Spinal cord (tissue), 10 donors: ENCODE measurements at places on chromosomes 6 and 20.

DNA sequence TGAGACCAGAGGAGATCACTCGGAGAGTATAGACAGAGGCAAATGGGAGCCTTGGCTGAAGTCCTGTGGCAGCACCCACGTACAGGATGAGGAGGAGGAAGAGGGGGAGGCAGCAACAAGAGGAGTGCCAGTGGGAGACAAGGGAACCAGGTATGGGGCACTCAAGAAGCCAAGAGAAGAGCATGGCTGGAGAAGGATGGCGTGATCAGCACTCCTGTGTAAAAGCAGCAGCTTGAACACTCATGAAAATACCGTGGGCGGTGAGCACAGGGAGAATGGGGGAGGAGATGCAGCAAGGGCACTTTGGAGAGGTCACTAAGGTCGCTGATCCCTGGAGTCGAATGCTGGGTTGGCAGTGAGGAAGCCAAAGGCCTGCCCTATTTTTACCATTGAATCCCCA lies 51.2 kb upstream of the PRND start:
- DNase-seq = no peak
- no peaks in the 10 kb centered on the region for H3K27me3 ChIP-seq
- no peak overlapping the region for H3K4me3 ChIP-seq
- H3K4me1 ChIP-seq = no peaks in the 10 kb centered on the region

DNA sequence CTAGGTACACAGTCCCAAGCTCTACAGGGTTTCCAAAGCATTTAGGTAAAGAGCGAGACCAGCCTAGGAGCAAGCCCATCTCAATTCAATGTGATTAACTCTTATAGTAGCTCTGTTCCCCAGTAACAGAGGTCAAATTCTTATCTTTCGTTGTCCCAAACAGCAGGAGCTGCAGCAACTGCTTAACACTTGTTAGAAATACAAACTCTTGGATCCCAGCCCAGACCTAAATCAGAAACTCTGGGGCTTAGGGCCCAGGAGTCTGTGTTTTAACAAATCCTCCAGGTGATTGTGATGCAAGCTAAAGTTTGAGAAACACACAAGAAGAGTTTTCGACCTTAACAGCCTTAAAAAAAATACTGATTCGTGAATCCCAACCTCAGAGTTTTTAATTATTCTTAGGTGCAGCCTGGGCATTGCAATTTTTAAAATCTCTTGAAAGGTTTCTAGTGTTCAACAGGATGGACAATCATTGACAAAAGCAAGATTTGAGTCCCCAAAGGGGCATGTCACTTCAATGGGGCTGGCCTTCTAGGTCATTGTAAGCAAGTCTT lies 127.4 kb upstream of the HCRTR2 start:
- no peaks in the 10 kb centered on the region for H3K4me1 ChIP-seq
- no peak overlapping the region for H3K4me3 ChIP-seq
- H3K27me3 ChIP-seq = no peaks in the 10 kb centered on the region
- DNase-seq = no peak
- H3K27ac ChIP-seq = no peak overlapping the region

DNA sequence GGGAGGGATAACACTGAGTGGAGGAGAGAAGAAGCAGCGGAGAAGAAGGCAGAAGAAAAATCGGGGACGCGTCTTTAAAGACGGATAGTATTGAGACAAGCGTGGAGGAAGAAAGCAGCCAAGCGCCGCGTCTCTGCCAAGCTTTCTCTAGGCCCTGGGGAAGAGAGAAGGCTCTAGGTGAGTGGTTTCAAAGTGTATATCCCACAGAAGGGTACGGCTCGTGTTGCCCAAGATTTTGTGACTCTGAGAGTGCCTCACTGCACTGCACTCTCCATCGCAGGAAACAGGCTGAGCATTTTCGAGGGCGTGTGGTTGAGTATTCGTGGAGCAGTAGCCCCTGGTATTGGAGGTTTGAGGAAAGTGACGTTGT lies 185.4 kb downstream of the TRIM27 start:
- peaks cover 99% of the 10 kb centered on the region for H3K27me3 ChIP-seq
- no peak overlapping the region for H3K27ac ChIP-seq

DNA sequence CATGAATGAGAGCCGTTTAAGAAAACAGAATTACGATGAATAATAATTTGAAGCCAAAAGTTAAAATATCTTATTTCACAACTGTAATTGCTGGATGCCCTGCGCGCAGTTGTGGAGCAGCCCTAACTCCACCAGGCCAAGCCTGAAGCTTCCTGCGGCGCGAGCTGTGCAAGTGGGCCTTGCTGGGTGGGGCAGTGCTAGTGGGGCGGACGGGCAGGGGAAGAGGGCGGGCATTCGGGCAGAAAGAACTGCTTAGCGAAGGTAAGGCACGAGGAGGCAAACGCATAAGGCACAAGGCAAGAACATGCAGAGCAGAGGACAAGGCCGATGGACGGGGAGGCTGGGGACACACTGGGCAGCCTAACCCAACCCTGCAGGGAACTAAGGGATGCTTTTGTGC lies 2.3 kb downstream of the HLA-DQB2 start:
- H3K27me3 ChIP-seq = peaks cover 14% of the 10 kb centered on the region
- no peaks in the 10 kb centered on the region for H3K4me1 ChIP-seq
- DNase-seq = no peak
- H3K36me3 ChIP-seq = no peaks in the 10 kb centered on the region
- H3K4me3 ChIP-seq = no peak overlapping the region
- H3K27ac ChIP-seq = no peak overlapping the region

DNA sequence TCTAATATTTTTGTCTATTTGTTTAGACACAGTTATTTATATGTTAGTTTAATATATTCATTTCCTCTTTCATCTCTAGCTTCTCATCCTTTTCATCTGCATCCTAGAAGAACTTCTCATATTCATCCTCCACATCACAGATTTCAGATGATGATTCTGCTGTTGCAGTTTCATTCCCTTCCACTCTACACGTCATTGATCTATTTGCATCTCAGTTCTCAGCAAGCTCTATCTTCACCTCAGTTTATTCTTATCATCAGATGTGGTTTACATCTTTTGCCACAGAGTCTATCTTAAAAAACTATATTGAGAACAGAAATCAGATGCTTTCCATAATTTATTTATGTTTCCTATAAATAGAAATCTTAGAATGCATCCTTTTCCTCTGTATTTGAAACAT lies 13.3 kb downstream of the SLC2A12 start:
- no peaks in the 10 kb centered on the region for H3K36me3 ChIP-seq
- H3K4me3 ChIP-seq = no peak overlapping the region
- no peaks in the 10 kb centered on the region for H3K4me1 ChIP-seq

GRCh38 chr6:119891644-119892043 lies 542.1 kb upstream of the MAN1A1 start:
- no peak for DNase-seq
- H3K27ac ChIP-seq = no peak overlapping the region
- no peaks in the 10 kb centered on the region for H3K27me3 ChIP-seq
- H3K36me3 ChIP-seq = no peaks in the 10 kb centered on the region
- no peaks in the 10 kb centered on the region for H3K4me1 ChIP-seq

GRCh38 chr20:24653306-24653705 lies 183.9 kb downstream of the SYNDIG1 start:
- no peaks in the 10 kb centered on the region for H3K27me3 ChIP-seq
- no peak for DNase-seq
- H3K4me3 ChIP-seq = no peak overlapping the region
- peaks cover 10% of the 10 kb centered on the region for H3K36me3 ChIP-seq
- H3K4me1 ChIP-seq = peaks cover 34% of the 10 kb centered on the region

- H3K4me3 ChIP-seq = no peak overlapping the region
- DNase-seq = no peak
- H3K4me1 ChIP-seq = no peaks in the 10 kb centered on the region
- H3K27ac ChIP-seq = no peak overlapping the region
Observed at GRCh38 chr6:129920103-129920798, 59.1 kb upstream of the TMEM244 start.
